Neural crest cell (in vitro differentiated cells): ENCODE measurements at places on chromosomes 5 and 9.
A peak's percentile ranks its signal among the peaks of the same experiment; 100 is the strongest.

GRCh38 chr5:180873615-180874520, 12.8 kb upstream of the ZFP62 start:
- no peak for DNase-seq

GRCh38 chr5:2269656-2270055, 386.9 kb upstream of the IRX4 start:
- no peak for DNase-seq

DNA sequence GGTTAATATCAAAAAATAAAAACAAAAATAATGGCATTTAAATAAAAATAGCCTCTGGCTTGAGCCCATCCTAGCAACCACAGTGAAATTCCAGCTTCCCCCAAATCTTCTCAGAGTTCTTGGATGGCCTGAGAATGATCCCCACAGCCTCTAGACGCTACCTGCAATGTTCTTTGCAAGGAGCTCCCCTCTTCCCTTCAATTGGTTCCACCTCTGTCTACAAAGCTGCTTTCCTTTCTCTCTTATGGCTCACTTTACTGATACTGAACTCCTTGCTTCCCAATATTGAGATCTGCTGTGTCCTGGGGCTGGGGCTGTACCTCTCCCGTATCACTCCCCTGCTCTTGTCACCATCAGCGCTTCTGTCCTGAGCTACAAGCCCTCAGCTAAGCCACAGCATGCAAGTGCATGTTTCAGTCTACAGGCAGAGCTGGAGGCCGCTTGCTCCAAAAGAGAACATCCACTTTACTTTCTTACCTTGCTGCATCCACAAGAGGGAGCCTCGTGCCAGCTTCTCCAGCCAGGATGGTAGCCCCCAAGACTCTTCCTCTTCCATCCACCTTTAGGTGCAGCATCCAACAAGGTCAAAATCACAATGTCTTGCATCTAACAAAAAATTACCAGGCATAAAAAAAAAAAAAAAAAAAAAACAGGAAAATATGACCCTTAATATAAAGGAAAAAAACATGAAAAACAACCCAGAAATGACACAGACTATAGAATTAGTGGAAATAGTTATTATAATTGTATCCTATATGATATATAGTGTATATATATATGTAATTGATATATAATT, 57.4 kb upstream of the PRSS3 start:
- DNase-seq, result peak; percentile 35

GRCh38 chr5:113283558-113283957, 151.2 kb downstream of the TSSK1B start:
- no peak for DNase-seq

DNA sequence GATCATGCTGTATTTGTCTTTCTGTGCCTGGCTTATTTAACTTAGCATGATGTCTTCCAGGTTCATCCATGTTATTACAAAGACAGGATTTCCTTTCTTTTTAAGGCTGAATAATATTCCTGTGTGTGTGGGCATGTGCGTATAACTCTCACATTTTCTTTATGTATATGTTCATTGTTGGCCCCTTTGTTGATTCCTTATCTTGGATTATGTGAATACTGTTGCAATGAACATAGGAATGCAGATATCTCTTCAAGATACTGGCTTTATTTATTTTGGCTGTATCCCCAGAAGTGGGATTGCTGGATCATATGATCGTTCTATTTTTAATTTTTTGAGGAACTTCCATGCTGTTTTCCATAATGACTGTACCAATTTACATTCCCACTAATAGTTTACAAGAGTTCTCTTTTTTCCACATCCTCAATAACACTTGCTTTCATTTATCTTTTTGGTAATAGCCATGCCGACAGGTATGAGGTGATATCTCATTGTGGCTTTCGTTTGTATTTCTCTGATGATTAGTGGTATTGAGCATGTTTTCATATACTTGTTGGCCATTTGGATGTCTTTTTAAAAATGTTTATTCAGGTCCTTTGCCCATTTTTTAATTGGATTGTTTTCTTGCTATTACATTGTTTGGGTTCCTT, 38.0 kb downstream of the CREBRF start:
- DNase-seq, result no peak

- no peak for DNase-seq
Measured at GRCh38 chr5:109741390-109741789, 51.7 kb downstream of the MAN2A1 start.

GRCh38 chr9:31536471-31536870, 848.0 kb upstream of the ACO1 start:
- DNase-seq, result no peak

GRCh38 chr9:18216376-18216775, 257.6 kb upstream of the ADAMTSL1 start:
- no peak for DNase-seq

DNA sequence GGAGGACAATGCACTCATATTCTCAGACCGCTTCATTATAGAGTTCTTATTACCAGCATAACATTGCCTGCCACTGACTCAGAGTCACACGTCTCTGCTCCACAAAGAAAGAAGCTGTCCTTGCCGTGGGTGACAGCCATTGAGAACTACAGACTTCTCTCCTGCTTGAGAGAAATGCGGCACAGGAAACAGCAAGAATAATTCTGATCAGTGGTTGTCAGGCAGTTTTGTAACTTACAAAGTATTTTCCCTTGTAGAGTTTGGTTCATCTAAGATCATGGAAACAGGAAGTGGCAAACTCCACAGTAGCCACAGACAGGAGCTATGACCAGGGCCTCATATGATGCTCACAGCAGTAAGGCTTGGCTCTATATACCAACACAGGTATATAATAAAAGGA, 47.0 kb downstream of the KCNV2 start:
- no peak for DNase-seq

DNA sequence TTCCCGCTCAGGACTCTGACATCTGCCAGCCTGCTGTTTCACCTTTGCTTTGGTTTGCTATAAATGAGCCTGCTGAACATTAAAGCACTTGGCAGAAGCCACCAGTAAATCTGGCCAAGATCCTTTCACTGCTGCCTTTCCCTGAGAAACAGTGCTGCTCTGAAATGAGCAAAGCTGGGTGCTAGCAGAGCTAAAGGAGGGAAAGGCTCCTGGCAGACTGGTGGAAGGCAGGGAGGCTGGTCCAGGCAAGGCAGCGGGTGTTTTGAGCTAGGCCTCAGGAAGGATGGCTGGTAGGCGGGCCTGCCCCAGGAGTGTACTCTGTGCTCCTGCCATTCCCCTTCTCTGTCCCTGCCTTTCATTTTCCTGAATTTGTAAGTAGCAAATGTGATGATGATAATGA, 52.5 kb upstream of the PTGS1 start:
- DNase-seq, result no peak

GRCh38 chr5:31133488-31133887, 60.0 kb upstream of the CDH6 start:
- DNase-seq, result no peak

- peak; percentile 75 for DNase-seq
Measured at GRCh38 chr5:139637438-139638089, 10.6 kb upstream of the CXXC5 start.

GRCh38 chr5:123597018-123597417, 85.0 kb downstream of the CSNK1G3 start:
- no peak for DNase-seq

- no peak for DNase-seq
Measured at GRCh38 chr5:91486638-91487037, 103.5 kb upstream of the ARRDC3 start.

DNA sequence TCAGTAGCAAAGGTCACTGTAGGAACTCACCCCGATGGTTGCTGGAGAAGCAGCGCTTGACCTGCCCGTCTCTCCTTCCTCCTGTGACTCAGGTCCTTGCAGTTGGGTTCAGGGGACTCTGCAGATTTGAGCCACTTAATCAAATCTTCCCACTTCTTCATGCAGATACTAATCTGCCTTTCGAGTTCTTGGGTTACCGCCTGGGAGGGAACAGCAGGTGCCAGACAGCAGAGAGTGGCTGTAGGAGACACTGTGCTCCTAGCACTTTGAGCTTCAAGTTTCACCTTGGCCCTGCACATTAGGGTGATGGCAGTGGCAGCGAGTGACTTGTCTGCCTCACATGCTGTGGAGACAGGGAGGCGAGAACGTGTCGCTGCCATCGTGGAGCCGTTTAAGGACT, 478.3 kb downstream of the PSAT1 start:
- no peak for DNase-seq

DNA sequence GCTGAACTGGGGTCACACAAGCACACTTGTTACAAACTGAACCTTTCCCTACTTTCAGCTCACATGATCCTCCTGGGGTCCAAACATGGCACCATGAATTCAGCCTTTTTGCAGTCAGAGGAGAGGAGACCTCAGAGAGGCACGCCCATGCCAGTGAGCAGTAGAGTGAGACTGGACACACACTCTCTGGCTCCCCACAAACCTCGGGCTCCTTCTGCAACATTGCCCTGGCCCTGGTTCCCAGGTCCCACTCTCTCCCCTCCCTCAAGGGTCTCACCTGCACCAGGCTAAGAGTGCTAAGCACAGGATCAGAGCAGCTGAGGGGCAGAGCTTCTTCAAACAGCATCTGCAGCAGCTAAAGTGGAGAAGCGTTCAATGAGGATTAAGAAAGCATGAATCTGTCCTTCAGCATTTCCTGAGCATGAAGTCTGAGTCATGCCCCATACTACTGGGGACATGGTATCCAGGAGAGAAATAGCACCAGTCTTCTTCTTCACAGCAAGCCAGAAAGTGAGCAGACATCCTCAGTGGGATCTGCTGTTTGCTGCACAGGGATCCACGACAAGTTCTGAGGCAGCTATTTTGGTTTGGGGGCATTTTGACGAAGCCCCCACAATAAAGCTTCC, 27.2 kb downstream of the SLC35A4 start:
- no peak for DNase-seq

- DNase-seq, result no peak
Measured at GRCh38 chr9:120464887-120465421, 115.0 kb downstream of the CDK5RAP2 start.

GRCh38 chr5:18213666-18214065, 579.4 kb downstream of the TAF11L14 start:
- no peak for DNase-seq

GRCh38 chr9:108297073-108297472, 558.7 kb downstream of the ACTL7B start:
- DNase-seq, result no peak

DNA sequence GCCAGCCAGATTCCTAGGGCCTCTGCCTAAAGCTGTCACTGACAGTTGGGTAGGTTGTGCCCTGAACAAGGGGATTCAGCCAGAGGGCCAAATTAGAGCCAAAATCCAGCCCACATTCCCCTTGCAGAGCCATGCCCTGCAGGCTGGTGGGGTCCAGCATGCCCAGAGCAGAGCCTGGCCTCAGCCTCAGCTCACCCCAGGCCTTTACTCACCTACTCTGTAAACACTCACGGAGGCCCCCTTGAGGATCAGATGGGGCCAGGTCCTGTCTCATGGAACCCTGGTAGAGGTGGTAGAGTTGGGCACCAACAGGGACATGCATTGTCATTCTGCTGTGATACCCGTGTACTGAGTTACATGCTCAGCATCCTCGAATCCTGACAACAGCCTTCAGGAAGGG, 74.9 kb downstream of the LMX1B start:
- no peak for DNase-seq

- DNase-seq, result no peak
Measured at GRCh38 chr5:119389288-119390030, 33.6 kb downstream of the TNFAIP8 start.

DNA sequence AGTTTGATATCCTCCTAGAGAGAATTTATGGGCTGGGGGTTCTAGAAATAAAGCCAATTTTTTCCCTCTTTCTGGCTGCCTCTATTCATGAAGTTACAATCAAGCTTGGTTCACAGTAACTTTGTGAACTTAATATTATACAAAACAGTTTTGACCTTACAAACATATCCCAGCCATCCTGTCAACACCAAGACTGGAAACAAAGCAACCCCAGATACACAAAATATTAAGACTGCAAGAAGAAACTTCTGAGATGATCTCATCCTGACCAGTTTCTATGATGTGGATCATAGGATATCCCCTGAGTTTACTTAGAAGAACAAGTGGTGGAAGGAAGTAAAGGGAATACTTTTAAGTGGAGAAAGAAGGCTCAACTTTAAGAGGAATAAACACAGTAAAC, 28.3 kb upstream of the CER1 start:
- DNase-seq, result no peak

- DNase-seq, result no peak
Measured at GRCh38 chr9:21933281-21933680, 60.9 kb downstream of the CDKN2A start.

DNA sequence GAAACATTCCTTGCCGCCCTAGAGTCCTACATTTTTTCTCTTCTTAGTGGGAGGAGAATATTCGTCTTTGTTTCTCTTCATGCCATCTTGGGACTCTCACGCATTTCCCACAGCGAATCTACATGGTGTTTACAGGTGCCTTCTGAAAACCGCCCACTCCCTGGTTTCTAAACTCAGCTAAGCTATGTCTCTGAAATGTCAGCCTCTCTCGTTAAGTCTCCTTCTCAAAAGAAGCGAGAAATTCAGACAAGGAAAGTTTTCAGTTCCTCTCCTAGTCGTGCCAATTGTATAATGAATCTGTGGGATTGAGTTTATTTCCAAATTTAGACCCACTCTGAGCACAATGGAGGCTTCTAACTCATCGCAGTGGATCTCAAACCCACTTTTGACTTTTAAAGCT, 186.8 kb upstream of the NFIB start:
- DNase-seq, result no peak

GRCh38 chr9:93668261-93668871, 92.0 kb downstream of the PHF2 start:
- DNase-seq, result no peak

DNA sequence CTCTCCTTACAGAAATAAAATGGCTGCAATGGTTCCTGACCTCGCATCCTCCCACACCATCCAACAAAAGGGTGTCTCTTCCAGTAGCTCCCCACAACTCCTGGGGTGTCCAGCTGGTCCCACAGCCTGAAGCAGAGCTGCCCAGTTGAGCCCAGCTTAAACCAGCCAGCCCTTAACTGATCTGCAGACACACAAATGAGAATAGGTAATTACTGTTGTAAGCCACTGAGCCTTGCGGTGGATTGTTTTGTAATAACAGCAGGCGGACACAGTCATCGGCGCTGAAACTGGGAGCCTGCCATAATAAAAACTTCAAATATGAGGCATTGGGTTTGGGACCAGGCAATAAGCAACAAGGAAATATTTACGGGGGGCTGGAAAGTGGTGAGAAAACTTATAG, 10.4 kb upstream of the ZBTB43 start:
- no peak for DNase-seq

GRCh38 chr5:128706269-128706668, 168.2 kb upstream of the FBN2 start:
- no peak for DNase-seq
